ENCODE measurements at places on chromosomes 5 and 9.

DNA sequence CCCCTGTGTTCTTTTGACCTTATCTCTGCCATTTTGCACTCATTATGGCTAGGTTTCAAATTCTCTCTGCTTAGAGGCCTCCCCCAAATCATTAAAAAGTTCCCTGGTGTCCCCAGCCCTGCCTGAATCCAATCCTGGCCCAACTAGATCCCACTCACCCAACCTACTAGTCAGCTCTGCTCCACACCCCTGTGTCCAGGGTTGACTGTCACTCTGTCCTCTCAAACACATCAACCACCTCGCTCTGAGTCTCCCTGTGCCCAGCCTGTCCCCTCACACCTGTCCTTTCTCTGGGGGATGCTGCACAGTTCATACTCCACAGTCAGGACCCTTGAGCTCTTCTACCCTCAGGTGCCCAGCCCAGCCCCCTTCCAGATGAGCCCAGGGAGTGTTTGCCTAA, 154.2 kb upstream of the SV2C start:
- no peak for DNase-seq

GRCh38 chr9:127846443-127847177, 7.8 kb downstream of the ENG start:
- DNase-seq, result no peak

GRCh38 chr5:172798422-172799215, 27.6 kb upstream of the DUSP1 start:
- no peak for DNase-seq

DNA sequence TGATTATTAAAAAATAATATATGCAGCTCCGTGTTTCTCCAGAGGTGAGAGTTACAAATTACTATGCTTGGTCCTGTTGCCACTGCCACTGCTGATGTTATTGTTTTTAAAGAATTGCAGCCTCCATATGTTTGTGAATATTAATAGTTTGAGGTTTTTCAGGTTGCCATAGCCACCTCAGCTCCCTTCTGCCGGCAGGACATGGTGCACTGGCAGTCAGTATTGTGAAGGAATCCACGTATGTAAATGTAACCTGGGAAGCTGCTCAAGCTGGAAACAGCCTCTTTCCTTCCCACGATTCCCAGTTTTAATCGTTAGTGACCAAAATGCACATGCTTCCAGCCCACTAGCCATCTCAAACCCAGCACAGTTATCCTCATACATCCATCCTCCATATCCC, 184.4 kb upstream of the CCNG1 start:
- DNase-seq, result no peak

GRCh38 chr9:18314316-18314715, 159.6 kb upstream of the ADAMTSL1 start:
- DNase-seq, result no peak

DNA sequence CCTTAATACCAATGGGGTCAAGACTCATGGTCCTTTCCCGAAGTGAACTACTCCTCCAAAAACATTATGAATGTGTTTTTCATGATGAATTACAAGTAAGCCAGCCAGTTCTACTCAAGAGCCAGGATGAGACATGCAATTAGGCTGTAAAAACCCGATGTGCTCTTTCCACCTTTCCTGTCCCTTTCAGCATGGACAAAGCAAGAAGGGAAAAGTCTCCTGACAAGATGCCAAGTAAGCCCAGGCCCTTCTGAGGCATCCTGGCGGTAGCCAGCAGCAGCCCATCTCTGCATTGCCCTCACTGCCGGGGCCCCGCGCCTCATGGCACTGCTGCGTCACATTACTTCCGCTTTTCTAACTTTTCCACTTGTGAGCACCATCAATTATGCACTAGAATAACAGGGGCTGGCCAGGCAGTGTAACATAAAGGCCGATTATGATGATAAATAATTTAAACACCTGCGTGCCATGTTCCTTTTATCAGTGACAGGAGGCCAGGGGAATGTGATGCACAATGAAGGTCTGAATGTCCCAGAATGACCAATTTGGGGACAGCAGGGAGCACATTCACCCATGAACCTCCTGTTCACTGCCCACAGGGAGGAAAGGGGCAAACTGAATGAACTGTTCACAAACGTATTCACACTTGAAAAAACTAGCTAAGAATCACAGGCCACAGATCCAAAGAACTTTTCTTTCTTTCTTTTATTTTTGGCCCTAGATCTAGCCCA, 37.4 kb downstream of the EFNA5 start:
- DNase-seq, result no peak

DNA sequence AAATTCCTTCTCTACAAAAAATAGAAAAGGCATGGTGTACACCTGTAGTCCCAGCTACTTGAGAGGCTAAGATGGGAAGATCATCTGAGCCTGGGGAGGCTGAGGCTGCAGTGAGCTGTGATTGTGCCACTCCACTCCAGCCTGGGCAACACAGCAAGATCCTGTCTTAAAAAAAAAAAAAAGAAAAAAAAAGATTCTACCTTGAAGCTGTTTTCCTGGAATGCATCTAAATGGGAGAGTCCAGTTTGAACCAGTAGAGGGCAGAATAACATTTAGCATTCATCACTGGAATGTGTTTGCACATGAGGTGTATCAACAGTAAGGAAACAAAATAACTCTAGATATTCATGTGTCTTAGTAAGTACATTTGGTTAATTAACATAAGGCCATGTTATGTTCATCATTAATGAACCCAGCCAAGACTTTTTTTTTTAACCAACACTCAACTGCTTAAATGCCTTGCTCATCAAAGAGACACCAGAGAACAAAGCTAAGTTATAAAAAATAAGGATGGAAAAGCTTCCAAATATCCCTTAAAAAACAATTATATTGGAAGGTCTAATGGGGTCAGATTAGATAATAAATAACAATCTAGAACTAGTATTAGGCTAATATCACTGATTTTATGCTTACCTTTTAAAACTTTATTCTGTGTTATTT, 16.1 kb downstream of the IFNE start:
- no peak for DNase-seq

DNA sequence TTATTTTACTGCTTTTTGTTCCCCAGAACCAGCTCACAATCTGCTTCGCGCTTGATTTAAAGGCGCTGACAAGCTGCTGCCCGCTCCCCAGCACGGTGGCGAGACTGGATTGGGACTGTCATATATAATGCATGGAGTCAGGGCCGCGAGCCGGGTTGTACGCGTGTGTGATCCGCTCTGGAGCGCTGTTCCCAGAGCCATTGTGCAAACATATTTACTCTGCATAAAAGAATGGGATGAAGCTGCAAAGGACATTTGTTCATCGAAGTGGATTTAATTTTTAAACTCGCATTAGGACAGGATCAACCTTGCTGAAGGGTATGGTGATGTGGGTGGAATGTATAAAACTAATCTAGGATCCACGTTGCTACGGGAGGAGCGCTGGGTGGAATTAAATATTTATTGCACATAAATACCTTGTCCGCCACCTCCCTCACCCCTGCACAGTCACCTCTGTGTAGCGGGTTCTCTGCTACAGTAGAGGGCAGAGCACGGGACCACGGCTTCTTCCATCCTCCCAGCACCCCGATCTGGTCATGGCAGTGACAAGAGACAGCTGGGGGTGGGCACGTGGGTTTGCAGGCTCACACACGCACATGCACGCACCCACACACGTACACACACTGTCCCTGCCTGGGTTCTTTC, 18.1 kb upstream of the FCN1 start:
- DNase-seq, result no peak

- no peak for DNase-seq
These were observed 174.2 kb downstream of the OXCT1 start for GRCh38 chr5:41695920-41696582.

- DNase-seq, result no peak
These were observed 43.2 kb downstream of the ADAMTS12 start for GRCh38 chr5:33848554-33848953.

- no peak for DNase-seq
These were observed 23.1 kb downstream of the WDR36 start for GRCh38 chr5:111115229-111115628.

- no peak for DNase-seq
These were observed 1632.8 kb downstream of the MAT2B start for GRCh38 chr5:165138236-165138635.

DNA sequence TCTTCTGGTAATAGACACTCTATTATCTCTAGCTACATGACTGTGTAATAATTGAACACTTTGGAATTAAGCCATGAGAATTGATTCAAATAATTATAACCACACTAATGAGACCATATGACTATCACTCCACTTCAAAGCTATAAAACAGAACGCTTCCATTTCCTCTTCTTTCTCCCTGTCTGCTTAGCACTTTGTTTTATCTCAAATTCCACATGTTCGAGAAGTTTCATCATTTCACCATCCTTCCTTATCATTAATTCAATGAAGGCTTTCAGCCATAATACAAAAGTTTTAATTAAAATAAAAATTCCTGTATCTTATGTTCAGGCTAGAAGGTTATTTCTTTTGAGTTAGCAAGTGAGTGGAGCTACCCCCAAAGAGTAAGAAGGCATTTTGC, 7.4 kb upstream of the DCTN4 start:
- DNase-seq, result no peak

GRCh38 chr5:644509-644908, 32.4 kb downstream of the CEP72 start:
- no peak for DNase-seq

- no peak for DNase-seq
These were observed 527.8 kb downstream of the MTRR start for GRCh38 chr5:8396756-8397155.

- DNase-seq, result no peak
These were observed 538.2 kb downstream of the CCDC171 start for GRCh38 chr9:16090907-16091629.

- DNase-seq, result no peak
These were observed 12.8 kb upstream of the PANK3 start for GRCh38 chr5:168592014-168592368.

- no peak for DNase-seq
These were observed 308.9 kb upstream of the MPDZ start for GRCh38 chr9:13588151-13589033.

GRCh38 chr5:178113141-178113787, at the start of gene N4BP3:
Gene N4BP3, plus strand, starts transcription at chr5:178113532. Its CDS starts 6,052 bp downstream, at chr5:178119584.
- peak; percentile 88 for DNase-seq

DNA sequence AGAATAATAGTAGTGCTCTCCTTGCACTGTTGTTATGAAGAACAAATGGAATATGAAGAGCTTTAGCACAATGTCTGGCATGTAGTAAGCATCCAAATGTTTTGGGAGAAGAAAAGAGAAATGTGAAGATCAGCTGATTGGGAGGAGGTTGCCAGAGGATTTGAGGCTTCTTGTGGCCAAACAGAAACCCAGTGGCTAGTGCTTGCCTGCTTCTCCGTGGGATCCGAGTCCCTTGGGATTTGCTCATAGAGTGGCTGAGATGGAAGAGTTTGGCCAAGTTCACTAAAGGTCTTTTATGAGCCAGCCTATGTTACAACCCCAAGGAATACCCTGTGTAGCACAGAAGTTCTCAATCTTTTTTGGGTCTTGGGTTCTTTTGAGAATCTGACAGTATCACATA, 86.0 kb downstream of the ANGPTL2 start:
- DNase-seq, result no peak

DNA sequence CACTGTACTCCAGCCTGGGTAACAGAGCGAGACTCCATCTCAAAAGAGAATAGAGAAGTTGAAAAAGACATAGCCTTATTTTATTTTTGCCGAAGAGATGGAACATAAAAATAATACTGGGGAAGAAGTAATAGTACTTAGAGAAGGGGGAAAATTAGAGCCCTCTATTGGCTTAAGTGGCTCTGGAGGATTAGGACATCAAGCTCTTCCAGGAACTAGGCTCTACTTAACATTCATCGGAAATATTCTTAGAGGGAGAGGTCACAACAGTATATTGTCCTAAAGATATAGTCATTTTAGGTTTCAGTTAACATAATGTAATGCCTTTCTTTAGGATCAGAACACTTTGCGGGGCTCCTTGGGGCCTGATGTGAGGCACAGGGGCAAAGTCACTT, 86.0 kb upstream of the PLPP1 start:
- DNase-seq, result no peak

- DNase-seq, result no peak
These were observed 31.3 kb downstream of the SNAPC3 start for GRCh38 chr9:15453956-15454355.

DNA sequence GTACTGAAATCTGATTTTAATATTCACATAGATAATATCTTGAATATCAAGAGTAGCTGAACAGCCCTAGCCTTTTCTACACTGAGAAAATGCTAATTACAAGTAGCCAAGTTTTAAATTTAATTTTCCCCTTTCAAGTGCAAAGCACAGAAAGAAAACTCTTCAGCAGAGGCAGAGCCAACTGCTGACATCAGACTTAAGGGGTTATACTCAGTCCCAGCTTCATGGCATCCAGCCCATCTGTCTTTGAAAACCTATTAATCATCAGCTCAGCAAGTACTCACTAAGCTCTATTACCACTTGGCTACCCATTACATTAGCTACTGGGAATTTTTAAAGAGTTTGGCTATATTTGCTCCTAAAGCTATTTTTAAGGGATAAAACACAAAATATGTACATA, 220.5 kb downstream of the SLC12A2 start:
- DNase-seq, result no peak

GRCh38 chr9:94875300-94876020, 149.0 kb downstream of the AOPEP start:
- no peak for DNase-seq

GRCh38 chr5:102018690-102019089, 277.4 kb downstream of the SLCO4C1 start:
- DNase-seq, result no peak

DNA sequence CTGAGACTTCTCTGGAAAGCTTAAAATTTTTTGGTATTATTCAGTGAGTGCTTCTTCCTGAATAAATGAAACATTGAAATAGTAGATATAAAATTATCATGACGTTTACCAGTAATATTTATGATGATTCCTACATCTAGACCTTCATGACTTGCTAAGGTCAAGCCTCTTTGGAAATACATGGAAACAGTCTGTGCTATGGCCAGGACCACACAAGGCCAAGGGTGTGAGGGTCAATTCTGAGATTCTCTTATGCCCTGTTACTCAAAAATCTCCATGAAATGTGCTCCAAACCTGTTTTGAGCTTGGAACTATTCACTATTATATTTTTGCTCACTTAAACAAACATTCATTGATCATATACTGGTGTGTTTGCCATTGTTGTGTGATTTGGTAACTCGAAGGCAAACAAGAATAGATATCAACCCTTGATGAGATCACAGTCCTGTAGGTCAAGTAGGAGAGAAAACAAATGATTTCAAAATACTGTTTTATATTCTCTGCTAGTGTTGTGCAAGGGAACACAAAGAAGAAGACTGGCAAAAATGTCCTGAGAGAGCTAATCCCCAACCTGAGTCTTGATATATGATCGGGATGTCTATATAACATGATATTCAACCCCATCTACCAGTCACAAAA, 1254.9 kb upstream of the DMAC1 start:
- no peak for DNase-seq
